GM12891 (cell line): ENCODE measurements at places on chromosomes 7 and 10.

DNA sequence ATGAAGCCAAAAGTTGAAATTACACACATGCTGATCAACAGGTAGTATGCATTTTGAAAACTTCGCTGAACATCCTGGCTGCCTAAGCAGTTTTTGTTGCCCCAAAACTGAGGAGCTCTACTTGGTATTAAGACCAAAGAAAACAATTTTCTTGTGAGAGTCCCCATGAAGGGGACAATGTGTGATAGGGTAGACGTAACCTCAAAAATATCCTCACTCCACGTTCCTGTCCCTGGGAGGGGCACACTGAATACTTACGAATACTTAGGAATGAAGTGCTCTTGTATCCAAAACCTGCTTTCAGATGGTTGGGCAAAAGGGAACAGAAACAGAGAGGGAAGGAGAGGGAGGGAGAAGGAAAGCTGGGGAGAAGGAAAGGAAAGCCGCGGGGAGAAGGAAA lies 24.7 kb downstream of the CCDC6 start:
- no peak for DNase-seq

- no peak for DNase-seq
Measured at GRCh38 chr7:35691366-35691765, 3.6 kb downstream of the HERPUD2 start.

DNA sequence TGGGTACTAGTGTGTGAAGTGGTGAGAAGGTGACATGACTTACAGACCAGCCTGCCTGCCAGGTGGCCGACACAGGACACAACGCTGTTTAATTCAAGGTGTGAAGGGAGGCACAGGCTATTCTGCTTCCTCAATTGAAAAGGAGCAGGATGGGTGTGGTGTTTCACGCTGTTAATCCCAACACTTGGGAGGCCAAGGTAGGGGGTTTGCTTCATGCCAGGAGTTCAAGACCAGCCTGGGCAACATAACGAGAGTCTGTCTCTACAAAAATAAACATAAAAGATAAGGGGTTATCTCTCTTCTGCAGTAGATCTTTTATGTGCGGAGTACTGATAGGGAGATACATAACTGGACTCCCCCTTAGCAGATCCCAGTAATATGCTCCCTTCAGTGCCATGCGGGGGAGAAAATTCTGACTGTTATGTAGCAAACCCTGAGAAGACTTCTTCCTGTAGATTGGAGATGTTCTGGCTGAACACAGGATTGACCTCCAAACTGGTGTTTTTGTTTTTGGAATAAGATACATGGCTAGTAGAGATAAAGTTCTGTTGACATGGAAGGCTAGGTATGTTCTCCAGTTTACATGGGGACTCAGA lies 63.2 kb downstream of the CCNY start:
- no peak for DNase-seq

GRCh38 chr10:103833731-103834365 lies 21.5 kb downstream of the SH3PXD2A start:
- no peak for DNase-seq

- DNase-seq = no peak
Measured at GRCh38 chr7:153564391-153564790, 487.8 kb upstream of the DPP6 start.

- DNase-seq = no peak
Measured at GRCh38 chr10:2882628-2883027, 184.7 kb upstream of the PFKP start.

- DNase-seq = no peak
Measured at GRCh38 chr7:71457021-71457420, 325.1 kb downstream of the GALNT17 start.

DNA sequence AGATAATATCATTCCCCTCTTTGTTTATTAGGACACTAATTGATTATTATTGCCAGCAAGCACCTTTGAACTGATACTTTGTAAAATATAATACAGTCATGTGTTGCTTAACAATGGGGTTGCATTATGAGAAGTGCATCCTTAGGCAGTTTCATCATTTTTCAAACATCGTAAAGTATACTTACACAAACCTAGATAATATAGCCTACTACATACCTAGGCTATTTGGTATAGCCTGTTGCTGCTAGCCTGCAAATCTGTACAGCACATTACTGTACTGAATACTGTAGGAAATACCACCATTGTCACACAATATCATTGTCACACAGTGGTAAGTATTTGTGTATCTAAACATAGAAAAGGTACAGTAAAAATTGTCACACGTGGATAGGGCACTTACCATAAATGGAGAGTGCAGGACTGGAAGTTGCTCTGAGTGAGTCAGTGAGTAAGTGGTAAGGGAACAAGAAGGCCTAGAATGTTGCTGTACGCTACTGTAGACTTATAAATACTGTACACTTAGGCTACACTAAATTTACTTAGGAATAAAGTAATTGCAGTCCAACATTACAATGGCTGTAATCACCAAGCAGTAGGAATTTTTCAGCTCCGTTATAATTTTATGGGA lies 70.7 kb downstream of the LCOR start:
- DNase-seq = no peak

DNA sequence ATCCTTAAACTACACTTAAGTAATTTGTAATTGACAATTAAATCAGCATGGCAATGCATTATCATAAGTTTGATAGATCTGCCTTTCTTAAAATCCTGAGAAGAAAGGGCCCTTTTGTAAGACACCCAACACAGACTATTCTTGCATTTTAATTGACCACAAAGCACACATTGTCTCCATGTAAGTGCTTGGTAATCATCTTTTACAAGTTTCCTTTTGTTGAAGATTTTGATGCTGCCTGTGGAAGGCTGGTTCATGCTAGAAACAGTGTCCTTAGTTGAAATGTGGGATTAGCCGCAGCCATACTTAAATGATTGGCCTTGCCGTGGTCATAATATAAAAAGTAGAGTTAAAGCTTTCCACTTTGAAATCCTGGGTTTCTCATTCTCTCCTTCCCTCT lies 32.3 kb upstream of the CELF2 start:
- DNase-seq = no peak

GRCh38 chr10:123464430-123465323 lies 201.5 kb upstream of the GPR26 start:
- no peak for DNase-seq
